ENCODE measurements at places on chromosomes 13 and 19.

DNA sequence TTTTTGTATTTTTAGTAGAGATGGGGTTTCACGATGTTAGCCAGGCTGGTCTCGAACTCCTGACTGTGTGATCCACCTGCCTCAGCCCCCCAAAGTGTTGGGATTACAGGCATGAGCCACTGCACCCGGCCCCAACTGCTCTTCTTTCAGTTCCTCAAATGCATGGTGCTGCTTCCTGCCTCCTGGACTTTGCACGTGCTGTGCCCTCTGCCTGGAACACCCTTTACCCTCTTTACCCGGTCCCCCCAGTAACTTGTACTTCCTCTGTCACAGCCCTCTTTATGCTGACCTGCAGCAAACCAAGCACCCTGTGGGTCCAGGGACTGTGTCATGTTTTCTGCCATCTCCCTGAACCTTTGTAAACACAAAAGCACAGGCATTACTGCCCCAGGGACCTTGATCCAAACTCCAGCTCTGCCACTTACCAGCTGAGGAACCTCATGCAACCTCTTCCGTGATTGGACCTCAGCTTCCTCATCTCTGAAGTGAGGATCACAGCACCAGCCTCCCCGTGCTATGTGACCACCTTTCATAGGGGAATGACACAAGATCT, 3.8 kb downstream of the BLVRB start:
- DNase-seq: no peak

- no peak for DNase-seq
Measured at GRCh38 chr19:40232949-40233810, 6.7 kb upstream of the CCNP start.

- no peak for DNase-seq
Measured at GRCh38 chr13:47100214-47100853, 203.5 kb upstream of the HTR2A start.

- no peak for DNase-seq
Measured at GRCh38 chr19:58531034-58531840, 11.6 kb upstream of the ZBTB45 start.

- DNase-seq: no peak
Measured at GRCh38 chr13:23667750-23668149, 97.5 kb downstream of the TNFRSF19 start.

GRCh38 chr13:111881700-111882099, 185.2 kb upstream of the SOX1 start:
- DNase-seq: no peak

- DNase-seq: no peak
Measured at GRCh38 chr13:27496536-27497273, 46.3 kb upstream of the MTIF3 start.

GRCh38 chr13:92137520-92137919, 739.1 kb downstream of the GPC5 start:
- no peak for DNase-seq

DNA sequence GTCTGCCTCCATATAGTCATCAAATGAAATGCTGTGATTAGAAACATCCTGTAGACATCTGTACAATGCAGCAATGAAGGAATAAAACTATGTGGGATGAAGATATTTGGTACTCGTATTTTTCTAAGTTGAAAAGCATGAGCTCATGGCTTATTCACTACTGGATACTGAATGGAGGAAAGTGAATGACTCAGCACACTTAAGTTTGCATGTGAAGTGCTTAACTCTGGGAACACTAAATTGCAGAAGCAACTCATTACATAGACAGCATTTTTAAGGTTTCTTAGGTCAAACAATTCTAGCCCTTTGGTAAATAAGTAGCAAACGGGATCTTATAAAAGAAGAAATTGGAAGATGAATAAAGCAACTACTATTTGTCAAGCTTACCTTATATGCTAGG, 429.0 kb upstream of the MIR17HG start:
- DNase-seq: no peak

- DNase-seq: no peak
Measured at GRCh38 chr13:38636761-38637160, 50.1 kb upstream of the FREM2 start.

DNA sequence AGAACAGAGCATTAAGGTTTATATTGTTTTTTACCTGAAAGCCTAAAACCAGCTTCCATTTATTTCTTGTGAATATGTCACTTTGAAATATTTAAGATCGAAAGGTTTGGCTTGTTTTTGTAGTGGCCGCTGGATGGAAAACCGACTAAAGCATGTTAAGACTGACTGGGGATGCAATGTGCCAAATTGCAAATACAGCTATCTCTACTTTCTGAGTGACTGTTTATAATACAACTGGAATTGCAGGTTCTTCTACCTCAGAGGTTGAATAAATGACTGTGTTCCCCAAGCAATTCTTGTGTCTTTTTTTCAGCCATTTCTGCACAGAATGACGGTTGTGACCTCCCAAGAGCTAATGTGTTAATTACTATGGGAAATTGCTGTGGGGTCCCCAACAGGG, 50.0 kb upstream of the TMTC4 start:
- no peak for DNase-seq

DNA sequence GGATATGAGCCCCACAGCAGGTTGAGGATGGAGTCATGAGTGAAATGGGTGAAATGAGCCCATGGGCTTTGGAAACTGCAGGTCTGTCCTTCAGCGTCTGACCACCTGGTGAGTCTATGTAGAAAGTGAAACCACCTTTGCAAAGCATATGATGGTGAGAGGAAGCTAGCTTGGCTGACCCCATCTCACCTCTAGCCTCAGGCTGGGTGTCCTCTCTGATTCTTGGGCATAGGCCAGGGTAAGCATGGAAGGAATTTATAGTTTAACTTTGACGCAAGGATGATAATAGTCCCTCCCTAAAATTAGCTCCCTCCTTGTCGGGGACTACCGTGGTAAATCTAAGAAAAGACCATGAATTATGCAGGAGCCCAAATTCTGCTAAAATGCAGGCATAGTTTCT, 16.8 kb upstream of the PSG9 start:
- no peak for DNase-seq

GRCh38 chr13:80132741-80133601, 208.0 kb downstream of the SPRY2 start:
- DNase-seq: no peak

DNA sequence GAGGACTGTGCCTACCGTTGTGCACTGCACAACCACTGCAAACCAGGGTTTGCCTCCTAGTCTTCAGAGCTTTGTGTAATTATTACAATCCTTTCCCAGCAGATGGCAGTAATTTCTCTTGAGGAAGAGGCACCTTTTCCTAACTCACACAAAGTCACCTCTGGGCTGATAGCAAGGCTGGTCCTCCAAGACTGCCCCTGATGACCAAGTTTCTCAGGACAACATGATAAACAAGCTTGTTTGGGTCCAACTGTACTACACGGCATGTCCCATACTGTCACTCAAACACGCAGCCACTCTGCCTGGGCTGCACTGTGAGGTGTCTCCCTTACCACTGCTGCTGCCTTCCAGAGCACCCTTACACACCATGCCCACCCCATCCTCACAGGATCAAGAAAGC, 39.3 kb downstream of the RFXAP start:
- no peak for DNase-seq

- peak; percentile 18 for DNase-seq
Measured at GRCh38 chr13:26867451-26868091, 107.0 kb upstream of the GPR12 start.

- DNase-seq: no peak
Measured at GRCh38 chr13:102571075-102571474, 25.7 kb upstream of the TPP2 start.

- DNase-seq: no peak
Measured at GRCh38 chr13:85462792-85463425, 336.3 kb downstream of the SLITRK6 start.

DNA sequence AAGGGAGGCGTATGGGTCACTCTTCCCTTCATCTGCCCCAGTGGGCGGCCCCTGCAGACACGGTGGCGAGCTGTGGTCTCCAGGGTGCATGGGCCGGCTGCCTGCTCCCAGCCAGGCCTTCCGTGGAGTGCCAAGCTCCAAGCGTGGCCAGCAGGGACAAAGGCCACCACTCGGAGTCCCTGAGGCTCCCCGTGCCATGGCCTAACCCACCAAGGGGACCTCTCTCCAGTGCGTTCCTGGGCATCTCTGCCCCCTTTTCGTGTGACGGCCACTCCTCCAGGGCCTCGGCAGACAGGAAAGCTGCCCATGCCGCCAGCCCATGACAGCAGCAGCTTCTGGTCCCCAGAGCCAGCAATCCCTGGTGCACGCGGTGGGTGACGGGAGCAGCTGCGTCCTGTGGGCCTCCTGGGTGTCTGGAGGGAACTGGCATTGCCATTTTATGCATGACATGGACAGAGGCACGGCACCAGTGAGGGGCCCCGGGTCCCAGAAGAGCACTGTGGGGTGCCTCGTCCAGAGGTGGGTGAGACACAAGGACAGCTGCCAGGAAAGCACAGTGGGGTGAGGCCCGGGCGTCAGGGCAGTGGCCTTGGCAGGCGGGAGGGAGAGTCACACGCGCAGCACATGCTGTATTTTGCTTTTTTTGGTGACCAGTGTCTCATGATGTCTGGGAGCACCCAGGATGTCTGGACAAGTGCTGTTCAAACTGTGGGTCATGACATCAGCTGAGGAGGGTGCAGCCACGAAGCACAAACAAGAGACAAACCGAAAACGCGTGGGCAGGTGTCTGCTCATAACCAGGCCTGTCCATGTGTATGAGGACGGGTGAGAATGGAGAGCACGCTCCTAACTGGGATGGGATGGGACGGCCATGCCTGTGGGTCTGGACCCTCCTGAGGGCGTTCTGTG, 32.3 kb downstream of the CEBPG start:
- no peak for DNase-seq

DNA sequence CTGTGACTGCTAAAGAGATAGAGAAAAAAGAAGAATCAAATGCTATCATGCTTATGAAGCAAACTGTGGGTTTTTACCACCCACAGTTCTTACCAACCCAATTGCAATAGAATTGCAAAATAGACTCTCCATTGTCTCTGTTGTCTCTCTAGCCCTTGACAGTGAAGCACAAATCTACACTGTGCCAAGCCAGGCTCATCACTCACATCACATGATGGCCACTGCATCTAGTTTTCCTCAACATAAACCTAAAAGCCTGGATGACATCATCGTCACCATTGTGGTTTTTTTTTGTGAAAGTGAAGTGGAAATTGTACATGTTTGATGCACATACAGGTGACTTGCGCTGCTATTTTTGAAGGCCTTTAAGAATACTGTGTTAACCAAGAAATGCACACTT, 56.1 kb downstream of the KL start:
- DNase-seq: no peak

DNA sequence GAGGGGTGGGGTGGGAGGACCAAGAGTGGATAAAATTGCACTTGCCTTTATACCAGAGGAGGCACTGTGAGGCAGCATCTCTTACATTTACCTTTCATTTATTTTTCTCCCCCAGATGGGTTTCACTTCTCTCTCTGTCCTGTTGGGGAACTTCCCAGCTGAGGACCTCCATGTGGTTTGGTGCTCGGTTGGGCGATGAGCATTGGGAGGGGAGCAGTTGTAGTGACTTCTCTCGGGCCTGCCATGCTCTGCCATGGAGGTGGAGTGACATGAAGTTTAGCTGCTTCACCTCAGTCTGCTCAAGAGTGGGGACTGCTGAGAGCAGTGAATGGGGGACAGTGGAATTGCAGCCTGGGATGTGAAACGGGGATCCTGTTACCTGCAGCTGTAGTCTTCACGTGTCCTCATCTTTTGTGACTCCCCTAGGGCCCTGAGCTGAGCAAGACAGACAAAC, 23.1 kb upstream of the CXCL17 start:
- DNase-seq: no peak

- DNase-seq: peak; percentile 92
Measured at GRCh38 chr19:52369559-52370340, at the start of gene ZNF880. Gene ZNF880 (plus strand): TSS chr19:52369923. CDS start chr19:52369966, 43 bp downstream.
